ENCODE measurements at places on chromosomes 2 and 18.

DNA sequence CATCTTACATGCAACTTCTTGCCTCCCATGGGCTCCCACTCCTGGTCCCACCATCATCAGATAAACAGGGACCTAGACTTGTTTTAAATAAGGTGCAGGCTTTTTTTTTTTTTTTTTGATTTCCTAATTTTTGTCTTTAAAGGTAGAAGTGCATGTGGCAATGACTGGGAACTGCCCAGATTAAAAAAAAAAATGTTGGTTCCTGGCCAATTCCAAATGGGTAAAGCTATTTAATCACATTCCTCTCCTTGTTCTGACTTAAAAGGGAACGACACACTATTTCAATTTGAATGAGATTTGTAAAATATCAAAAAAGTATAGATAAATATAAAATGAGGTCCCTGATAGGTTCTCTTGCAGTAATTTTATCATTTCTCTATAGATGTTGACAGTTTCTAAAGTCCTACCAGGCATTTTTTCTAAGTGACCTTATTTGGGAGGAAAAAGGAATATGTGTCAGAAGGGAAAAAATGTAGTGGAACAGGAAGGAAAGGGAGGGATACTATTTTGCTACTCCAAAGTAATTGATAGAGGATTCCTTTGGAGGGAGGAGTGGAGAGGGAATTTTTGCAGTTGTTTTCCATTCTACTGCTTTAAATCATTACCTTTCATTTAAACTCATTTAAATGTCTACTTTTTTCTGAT, 43.3 kb downstream of the DDX1 start:
- DNase-seq = no peak

DNA sequence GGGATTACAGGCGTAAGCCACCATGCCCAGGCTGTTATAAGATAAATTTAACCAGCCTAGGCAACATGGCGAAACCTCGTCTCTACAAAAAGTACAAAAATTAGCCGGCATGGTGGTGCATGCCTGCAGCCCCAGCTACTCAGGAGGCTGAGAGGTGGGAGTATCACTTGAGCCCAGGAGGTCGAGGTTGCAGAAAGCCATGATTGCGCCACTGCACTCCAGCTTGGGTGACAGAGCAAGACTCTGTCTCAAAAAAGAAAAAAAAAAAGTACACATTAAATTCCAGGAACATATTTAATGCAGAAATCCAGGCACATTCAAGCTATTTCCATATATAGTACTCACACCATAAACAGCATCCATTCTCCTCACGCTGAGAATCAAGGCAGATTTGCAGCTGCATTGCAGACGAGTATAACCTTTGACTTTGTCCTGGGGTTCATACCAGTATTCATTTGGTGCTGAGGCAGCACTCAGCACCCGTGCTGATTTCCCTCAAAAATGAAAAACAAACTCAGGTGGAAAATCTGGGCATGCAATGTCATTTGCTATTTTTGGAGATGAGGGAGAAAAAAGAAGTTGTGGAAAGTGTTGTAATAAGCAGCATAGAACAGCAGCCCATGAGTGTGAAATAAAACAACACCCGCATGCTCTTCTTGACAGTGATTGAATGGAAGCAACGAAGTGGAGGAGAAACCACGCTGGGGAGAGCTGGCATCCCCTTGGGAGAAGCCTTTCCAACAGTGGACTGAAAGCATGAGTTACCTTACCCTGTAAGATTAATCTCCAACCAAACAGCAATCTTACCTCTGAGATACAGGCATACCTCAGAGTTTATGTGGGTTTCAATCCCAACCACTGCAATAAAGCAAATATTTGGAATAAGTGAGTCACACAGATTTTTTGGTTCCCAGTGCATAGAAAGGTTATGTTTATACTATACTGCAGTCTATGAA, 46.8 kb upstream of the ANXA4 start:
- no peak for DNase-seq

DNA sequence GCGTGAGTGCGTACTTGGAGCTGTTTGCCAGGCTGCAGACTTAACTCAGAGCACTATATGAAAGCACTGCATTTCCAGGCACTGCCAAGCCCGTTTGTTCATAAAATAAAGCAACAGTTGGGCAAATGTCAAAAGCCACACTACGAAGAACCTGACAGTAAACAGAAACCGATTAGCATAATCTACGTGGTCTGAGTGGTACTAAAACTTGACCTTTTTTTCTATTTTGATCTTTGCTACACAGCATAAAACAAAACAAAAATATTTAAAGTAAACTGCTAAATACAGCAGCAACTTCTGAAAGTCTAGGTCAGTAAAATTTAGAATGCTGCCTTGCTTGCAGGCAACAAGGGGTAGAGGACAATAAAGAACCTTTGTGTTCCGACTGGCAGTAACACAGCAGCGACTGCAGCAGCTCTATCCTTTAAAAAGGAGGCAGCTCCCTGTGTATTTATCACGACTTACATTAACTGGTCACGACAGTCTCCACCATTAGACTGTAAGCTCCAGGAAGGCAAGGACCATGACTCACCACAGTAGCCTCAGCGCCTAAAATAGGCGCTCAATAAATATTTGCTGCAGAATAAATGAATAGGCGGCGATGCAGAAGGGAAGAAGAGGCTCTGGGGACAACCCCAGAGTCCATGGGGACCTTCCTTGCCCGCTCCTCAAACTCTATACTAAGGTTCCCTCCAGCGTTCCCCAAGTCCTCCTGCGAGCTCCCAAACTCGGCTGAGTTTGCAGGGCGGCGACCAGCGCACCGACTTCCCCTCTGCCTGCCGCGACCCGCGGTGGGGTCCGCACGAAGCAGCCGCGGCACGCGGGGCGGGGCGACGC, 902 bp downstream of the SS18 start:
- DNase-seq = no peak

DNA sequence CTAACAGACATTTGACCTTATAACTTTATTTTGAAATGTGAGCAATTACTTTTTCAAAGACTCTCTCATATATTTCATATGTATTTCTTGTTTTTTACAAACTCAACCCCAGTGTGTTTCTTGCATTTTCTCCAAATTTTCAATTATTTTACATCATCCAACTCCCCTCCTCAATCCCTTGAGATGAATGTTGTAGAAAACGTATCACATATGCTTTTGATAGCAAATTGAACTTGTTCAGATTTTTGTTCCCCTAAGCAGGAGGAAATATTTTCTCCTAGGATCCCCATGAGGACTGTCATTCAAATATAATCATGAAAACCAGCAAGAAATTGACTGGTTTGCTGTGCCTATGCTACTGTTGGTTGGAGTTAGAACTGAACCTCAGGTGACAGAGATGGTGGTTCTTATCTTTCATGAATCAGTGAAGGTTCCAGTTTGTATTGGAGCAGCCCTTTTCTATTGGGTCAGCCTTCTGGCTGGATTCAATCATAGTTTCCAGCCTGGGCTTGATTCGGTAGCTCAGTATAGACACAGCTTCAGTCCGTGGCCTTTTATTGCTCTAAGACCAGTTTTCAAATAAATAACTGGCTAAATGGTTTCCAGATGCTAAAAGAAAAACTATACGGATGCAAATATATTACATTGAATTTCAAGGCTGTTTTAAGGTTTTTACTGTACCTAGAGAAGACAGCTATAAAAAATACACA, 591.0 kb downstream of the EPHA4 start:
- DNase-seq = no peak

DNA sequence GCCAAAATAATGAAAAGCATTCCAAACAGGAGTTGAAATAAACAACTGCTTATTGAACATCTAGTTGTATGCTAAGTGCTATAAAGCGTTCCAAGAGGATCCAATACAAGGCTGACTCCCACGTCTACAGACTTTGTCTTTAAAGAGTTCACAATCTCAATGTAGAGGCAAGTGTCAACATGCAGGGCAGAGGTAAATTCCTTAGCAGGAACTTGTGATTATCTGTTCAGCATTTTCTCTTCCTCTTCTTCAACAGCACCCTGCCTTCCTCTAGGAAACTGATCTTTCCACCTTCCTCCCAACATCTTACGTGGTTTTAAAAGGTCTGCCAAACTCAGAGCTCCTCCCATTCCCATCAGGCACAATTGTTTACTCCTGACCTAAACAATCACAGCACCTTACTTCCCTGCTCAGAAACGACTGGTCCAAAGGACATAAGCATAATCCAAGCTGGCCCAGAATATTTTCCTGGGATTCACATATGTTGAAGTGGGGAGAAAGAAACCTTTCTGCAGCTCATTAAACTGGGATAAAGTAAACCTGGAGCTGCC, 83.9 kb downstream of the ITSN2 start:
- no peak for DNase-seq

GRCh38 chr18:77210249-77210648, 39.4 kb upstream of the GALR1 start:
- no peak for DNase-seq

- DNase-seq = no peak
Measured at GRCh38 chr18:58496937-58497336, 132.0 kb downstream of the ALPK2 start.

GRCh38 chr2:16635791-16636699, 29.6 kb downstream of the CYRIA start:
- DNase-seq = no peak
